Natural killer cell treated with Interleukin-12 subunit alpha and Interleukin-12 subunit beta and Interleukin-15 and Interleukin-18, amount 100 ng/mL, for 72 hours (primary cell): ENCODE measurements at places on chromosomes 16 and 17.
A peak's percentile ranks its signal among the peaks of the same experiment; 100 is the strongest.

GRCh38 chr17:45300060-45300751, 16.6 kb downstream of the MAP3K14 start:
- no peak for DNase-seq

- DNase-seq, result no peak
These were observed 29.0 kb upstream of the ATP2C2 start for GRCh38 chr16:84339311-84339710.

DNA sequence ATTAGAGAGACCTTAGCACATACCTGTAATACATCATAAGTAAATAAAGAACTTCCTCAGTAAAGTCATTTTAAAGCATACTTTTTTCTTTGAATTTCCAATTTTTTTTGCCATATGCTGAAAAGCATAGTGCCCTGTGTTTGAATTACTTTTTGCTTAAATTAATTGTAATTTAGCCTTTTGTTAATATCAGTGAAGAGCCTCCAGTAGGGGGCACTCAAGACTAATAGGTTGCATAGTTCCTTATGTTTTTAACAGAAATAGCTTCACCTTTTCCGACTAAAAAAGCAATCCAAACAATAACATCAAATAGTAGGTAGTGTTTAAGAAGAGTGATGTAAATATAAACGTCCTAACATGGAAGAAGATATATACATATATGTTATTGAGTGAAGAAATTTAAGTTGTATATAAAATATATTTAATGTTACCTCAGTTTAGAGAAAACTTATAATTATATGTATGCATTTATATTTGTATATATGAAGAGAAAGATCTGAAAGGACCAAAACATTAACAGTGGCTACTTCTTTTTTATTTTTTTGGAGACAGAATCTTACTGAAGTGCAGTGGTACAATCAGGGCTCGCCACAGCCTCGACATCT, 18.6 kb downstream of the RAD51C start:
- no peak for DNase-seq

DNA sequence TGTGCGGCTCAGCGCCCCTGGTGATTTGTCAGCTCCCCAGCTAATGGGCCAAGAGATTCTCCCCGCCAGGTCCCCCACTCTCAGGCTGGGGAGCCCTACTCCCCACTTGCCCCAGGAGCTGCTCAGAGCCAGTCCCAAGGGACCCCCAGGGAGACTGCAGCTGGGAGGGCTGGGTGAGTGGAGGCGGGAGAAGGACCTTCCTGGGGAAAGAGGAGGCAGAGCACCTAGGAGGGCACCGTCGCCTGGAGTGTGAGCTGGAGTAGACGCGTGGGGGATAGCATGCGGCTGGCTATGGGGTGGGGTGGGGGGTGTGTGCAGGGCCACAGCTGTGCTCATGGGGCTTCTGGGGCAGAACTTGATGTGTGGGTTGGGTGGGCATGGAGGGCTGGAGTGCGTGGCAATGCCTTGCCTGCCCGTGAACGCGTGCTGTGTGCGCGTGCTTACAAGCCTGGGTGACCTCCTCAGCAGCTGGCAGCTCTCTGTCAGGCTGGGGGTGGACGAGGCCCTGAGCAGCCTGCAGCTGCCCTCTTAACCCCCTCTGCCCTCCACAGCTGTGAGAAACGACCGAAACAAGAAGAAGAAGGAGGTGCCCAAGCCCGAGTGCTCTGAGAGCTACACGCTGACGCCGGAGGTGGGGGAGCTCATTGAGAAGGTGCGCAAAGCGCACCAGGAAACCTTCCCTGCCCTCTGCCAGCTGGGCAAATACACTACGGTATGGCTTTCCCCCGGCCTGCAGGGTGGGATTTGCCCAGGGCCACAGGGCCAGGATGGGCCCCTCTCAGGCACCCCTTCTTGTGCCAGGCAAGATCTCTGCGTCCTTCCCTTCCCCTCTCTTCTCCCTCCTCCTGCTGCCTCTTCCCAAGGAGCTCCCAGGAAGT, 12.9 kb downstream of the GJD3 start:
- no peak for DNase-seq

GRCh38 chr16:86858501-86858900, 280.2 kb downstream of the FOXL1 start:
- DNase-seq, result no peak

GRCh38 chr16:82605076-82605475, 21.7 kb upstream of the CDH13 start:
- DNase-seq, result no peak

DNA sequence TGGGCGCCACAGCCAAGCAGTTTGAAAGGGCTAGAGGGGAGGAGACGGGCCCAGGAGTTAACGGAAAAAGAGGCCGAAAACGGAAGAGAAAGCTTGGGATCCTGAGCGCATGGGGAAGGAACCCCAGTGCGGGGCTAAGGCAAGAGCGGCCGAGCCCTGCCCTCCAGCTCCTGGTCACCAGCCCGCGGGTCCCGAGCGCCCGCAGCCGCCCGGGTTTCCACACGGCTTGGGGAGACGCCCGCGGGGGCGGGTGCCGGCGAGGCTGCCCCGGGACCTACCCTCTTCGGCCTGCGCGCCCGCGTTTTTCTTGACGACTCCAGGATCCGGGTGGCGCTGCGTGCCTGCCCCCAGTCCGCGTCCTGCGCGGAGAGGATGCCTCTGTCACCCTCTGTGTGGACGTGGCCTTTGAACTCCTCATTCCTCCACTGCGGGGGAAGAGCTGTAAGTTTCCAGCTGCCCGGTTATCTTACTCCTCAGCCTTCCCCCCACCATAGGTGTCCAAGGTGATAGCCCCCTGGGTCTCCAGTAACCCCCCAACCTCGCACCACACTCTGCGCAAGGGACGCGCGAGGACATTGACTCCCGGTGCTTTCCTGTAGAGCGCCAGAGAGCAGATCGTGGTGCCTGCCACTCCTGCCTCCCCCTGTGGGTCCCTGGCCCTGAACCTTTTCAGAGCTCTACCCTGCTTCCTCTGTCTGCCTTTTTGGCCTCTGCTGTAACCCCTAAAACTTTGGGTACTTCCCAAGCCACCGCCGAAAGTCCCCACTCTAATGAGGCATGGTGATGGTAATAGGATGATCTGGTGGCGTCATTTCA, 1.7 kb upstream of the CDH11 start:
- no peak for DNase-seq

DNA sequence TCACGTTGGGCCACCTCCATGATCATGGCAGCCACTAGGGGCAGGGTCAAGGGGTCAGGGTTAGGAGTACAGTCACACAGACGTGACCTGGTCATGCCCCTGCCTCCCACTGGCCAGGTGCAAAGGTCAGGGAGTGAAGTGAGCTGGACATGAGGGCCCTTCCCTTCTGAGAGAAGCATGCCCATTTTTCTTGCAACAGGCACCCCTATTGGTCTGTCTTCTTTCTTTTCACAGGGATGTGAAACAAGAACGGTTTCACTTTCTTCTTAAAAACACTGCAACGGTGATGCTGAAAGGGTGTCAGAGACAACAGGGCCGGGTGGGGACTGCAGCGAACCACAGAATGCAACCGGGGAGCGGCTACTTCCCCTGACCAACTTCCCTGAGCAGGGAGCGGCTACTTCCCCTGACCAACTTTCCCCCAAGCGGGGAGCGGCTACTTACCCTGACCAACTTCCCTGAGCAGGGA, 52.1 kb upstream of the DOC2B start:
- no peak for DNase-seq

DNA sequence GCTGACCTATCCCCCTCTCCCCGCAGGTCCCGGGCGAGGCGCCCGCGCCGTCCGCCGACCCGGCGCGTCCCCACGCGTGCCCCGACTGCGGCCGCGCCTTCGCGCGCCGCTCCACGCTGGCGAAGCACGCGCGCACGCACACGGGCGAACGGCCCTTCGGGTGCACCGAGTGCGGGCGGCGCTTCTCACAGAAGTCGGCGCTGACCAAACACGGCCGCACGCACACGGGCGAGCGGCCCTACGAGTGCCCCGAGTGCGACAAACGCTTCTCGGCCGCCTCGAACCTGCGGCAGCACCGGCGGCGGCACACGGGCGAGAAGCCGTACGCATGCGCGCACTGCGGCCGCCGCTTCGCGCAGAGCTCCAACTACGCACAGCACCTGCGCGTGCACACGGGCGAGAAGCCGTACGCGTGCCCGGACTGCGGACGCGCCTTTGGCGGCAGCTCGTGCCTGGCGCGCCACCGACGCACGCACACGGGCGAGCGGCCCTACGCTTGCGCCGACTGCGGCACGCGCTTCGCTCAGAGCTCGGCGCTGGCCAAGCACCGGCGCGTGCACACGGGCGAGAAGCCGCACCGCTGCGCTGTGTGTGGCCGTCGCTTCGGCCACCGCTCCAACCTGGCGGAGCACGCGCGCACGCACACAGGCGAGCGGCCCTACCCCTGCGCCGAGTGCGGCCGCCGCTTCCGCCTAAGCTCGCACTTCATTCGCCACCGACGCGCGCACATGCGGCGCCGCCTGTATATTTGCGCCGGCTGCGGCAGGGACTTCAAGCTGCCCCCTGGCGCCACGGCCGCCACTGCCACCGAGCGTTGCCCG, 10.3 kb downstream of the ZNF771 start:
- DNase-seq, result peak; percentile 91

DNA sequence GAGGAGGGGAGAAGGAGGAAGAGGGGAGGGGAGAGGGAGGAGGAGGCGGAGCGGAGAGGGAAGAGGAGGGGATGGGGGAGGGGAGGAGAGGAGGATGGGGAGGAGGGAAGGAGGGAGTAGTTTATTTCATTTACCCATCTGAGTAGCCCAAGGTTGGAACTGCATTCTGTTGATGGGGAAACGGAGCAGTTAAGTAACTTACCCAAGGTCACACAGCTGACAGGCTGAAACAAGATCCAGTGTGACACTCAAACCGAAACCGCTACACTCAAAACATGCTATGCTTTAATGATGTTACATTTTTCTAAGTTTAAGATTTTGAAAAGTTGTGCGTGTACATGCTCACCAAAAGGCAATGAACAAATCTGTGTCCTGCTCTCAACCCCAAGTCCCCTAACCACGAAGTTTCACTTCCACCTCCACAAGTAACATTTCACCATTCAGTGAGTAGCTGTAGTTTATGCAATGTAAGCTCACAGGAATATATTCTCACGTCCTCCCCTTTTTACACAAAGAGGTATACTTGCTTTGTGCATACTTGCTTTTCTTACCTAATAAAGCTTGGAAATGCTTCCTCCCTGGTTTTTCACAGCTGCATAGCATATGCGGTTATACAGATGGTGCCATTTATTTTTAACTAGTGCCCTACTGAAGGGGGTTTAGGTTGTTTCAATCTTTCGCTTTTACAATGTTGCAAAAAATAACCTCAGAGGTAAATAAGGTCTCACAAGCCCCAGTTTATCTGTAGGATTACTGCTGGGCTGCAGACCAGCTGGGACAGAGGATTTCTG, 275.3 kb downstream of the PARN start:
- no peak for DNase-seq

GRCh38 chr16:27624154-27625049, 74.5 kb downstream of the KATNIP start:
- DNase-seq, result no peak

GRCh38 chr17:10270258-10270657, 71.9 kb upstream of the GAS7 start:
- DNase-seq, result no peak

DNA sequence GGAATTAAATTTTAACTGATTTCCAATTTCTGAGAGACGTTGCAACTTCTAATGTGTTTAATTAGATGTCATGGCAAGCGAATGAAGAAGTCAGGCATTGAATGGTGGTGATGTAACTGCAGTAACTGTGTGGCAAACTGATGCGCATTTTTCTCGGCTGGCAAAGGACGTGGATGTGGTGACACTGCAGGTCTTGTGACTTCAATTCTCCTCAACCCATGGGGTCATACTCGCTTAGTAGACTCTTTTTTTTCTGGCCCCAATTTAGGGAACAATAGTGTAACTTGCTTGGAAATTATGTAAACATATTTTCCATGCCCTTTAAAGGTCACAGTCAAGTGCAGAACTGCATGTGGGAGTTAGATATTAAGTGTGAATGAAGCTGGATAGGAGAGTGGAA, 1.9 kb upstream of the FAM20A start:
- DNase-seq, result no peak

GRCh38 chr17:27153005-27153404, 140.9 kb upstream of the WSB1 start:
- no peak for DNase-seq

GRCh38 chr16:89035669-89036570, 57.7 kb upstream of the ACSF3 start:
- DNase-seq, result peak; percentile 58

DNA sequence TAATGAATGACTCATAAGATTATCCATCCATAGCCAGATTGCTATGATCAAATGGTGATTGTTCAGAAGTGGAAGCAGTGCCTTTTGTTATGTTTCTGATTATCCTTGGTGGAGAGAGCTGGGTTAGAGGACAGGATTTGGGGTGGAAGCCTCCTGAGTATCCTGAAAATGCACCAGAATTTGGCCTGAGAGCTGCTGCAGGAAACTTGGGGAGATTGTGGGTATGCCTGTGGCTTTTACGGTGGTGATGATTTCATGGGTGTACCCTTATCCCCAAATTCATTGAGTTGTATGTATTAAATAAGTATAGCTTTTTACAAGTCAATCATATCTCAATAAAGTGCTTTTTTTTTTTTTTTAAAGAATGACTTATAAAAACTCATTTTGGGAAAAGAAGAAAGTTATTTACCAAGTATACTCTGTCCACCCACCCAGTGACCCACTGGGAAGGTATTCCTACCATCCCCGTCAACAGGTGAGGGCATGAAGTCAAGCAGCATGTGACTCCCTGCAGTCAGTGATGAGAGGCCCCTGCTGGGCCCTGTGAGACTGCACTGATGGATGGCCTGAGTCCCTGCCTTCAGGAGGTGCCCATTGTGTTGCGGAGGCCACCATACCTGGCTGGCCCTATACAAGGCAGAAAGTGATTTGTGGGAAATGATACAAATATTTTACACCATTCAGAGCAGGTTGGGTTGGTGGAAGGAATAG, 28.4 kb downstream of the NKD1 start:
- DNase-seq, result no peak

- no peak for DNase-seq
These were observed 6.4 kb downstream of the CENPX start for GRCh38 chr17:82016061-82016874.

DNA sequence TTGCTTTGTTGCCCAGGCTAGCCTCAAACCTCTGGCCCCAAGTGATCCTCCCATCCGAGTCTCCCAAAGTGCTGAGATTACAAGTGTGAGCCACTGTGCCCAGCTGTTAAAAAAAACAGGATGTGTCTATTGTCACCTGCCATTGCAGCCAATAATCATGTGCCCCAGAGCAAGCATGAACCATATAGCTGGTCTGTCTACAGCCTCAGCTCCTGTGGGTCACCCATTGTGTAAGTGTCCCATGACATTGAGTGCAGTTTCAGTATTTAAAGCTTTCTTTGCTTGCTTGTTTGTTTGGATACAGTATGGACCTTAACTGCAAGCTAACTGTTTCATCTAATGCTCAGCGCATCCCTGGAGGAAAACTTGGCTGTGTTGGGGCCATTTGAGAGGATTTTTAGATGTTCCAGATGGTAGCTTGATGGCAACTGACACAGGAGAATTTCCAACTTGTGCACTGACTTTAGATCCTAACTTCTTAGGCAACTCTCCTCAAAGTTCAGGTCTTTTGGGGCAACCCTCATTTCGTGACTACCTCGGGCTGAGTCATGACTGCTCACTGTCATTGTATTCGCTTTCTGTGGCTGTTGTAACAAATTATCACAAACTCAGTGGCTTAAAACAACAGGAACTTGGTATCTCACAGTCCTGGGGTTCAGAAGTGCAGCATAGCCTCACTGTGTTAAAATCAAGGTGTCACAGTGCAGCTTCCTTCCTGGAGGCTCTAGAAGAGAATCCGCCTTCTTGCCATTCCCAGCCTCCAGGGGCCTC, 30.3 kb upstream of the ADORA2B start:
- no peak for DNase-seq

- peak; percentile 59 for DNase-seq
These were observed 3.5 kb downstream of the FOXJ1 start for GRCh38 chr17:76137351-76138233.

- DNase-seq, result peak; percentile 35
These were observed 51.4 kb downstream of the C16orf78 start for GRCh38 chr16:49424961-49425360.
